ENCODE measurements at places on chromosomes 5 and 9.

DNA sequence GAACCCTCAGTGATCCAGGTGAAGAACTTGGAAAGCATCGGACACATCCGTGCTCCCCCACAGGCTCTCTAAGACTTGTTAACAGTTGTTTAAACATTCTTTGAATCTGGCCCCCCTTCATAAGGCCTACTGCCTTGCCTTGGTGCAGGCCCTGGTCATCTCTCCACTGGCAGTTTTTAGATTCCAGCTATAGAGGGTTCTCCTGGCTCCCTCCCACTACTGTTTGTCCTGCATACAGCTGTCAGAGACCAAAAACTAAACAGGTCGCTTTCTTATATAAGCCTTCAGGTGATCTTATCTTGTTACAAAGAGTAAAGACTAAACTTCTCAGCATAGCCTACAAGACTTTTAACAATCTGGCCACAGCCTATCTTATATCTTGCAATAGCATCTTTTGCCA lies 32.3 kb downstream of the NRG2 start:
- no peak for DNase-seq

GRCh38 chr5:93250424-93250823 lies 330.6 kb downstream of the NR2F1-AS1 start:
- no peak for DNase-seq

GRCh38 chr9:114120192-114121014 lies 21.3 kb upstream of the KIF12 start:
- DNase-seq, result no peak

GRCh38 chr9:69012696-69013381 lies 1.1 kb downstream of the PRKACG start:
- DNase-seq, result no peak

- DNase-seq, result no peak
Observed at GRCh38 chr5:33361781-33362180, 79.0 kb upstream of the TARS1 start.

- peak; percentile 29 for DNase-seq
Observed at GRCh38 chr5:151155775-151156506, 1.6 kb downstream of the ANXA6 start.

- DNase-seq, result no peak
Observed at GRCh38 chr5:165425594-165425993, 1920.2 kb downstream of the MAT2B start.

DNA sequence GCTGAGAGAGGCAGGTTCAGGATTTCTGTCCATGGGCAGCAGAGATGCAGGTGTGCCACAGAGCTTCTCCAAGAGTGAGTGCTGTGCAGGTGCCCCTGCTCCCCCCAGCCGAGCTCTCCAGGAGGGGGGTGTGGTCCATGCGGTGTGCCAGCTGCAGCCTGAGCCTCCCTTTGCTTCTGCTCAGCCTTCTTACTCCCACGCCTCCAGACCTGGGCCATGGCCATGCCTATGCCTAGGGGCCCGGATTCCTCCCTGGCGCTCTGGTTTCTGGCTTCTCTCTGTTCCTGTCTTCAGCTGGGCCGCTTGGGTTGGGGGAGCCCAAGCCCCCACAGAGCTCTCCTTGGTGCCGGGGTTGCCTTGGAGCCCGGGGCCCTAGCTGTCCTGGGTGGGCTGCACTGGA lies 133.3 kb downstream of the CACNA1B start:
- DNase-seq, result no peak

DNA sequence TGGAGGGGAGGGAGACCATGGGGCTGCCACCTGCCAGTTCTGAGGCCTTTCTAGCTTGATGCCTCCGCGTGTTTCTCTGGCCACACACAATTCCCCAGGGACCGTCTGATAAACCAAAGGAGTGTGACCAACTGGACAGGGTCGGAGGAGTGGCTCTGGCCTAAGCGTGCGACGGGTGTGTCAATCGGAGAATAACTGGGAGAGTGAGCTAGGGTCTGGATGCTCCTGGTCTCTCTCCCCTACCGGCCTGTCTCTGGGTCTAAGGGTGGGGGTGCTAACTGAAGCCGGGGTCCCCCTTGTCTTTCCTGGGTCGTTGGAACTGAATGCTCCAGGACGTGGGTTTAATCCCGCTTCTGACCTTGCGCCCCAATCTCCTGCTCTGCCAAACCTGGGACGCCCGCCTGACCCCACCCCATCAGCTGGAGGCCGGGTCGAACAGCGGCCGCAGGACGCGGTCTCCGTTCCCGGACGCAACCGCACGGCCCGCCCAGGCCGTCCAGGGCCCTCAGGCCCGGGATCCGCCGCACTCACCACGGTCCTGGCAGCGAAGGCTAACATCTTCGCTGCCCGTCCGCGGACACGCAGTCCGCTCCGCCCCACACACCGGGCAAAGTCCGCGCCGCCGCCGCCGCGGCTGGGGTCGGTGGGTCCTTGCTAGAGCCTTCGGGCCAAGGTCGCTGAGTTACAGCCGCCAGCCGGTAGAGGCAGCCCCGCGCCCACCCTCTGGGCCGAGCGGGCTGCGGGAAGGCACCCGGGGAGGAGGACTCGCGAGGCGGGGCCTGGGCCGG lies 447 bp downstream of the CRAT start:
- DNase-seq, result no peak

GRCh38 chr5:147750065-147750464 lies 32.5 kb downstream of the JAKMIP2 start:
- no peak for DNase-seq

DNA sequence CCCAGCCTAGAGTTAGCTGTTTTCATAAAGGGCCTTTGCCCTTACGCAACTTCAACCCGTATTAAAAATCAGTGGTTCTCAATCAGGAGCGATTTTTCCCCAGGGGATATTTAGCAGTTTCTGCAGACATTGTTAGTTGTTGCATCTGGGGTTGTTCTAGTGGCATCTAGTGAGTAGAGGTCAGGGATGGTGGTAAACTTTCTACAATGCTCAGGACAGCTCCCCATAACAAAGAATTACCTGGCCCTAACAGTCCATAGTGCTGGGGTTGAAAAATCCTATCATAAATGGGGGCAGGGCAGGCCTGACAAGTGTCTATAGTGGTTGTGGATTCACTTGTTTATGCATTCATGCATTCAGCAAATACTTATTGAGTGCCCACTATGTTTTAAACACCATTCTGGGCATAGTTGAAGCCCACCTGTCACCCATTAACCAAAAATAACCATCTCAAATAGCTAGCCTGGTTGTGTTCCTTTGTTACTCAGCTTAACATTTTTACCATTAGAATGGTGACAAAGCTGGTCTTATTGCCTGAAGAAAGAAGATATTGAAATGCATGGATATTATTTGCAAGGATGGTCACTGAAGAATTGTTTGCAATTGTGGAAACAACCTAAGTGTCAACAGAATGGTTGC lies 15.9 kb upstream of the FGF1 start:
- no peak for DNase-seq

All from central memory CD4-positive, alpha-beta T cell (primary cell).